ENCODE measurements at places on chromosomes 13 and 19.
A peak's percentile ranks its signal among the peaks of the same experiment; 100 is the strongest.

DNA sequence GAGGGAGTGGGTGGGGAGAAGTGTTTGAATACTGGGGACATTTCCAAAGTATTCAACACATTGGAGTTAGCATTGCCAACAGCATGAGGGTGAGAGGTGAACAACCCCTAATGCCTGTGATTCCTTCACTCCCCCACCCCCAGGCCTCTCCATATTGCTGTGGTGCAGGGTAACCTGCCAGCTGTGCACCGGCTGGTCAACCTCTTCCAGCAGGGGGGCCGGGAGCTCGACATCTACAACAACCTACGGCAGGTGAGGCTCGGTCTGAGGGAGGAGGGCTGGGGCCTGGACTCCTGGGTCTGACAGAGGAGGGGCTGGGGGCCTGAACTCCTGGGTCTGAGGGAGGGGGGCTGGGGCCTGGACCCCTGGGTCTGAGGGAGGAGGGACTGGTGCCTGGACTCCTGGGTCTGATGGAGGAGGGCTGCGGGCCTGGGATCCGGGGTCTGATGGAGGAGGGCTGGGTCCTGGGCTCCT, 7.6 kb downstream of the BCL3 start:
- DNase-seq: no peak

DNA sequence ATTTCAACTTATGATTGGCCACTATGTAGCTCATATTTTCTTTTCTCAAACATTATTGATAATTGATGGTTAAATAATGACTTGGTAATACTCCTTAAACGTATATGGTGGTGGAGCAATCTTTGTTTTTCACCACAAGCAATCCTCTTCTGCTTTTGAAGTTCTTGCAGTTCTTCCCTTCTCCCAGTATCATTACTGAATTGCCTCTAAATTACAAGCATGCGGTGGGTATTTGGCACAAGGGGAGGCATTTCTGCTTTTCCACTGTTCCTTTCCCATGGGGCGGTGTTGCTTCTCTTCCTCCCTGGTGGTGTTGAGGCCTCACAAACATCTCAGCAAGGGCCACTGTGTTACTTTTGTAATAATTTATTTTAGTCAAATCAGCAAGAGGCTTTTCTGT, 234.4 kb upstream of the RXFP2 start:
- no peak for DNase-seq

DNA sequence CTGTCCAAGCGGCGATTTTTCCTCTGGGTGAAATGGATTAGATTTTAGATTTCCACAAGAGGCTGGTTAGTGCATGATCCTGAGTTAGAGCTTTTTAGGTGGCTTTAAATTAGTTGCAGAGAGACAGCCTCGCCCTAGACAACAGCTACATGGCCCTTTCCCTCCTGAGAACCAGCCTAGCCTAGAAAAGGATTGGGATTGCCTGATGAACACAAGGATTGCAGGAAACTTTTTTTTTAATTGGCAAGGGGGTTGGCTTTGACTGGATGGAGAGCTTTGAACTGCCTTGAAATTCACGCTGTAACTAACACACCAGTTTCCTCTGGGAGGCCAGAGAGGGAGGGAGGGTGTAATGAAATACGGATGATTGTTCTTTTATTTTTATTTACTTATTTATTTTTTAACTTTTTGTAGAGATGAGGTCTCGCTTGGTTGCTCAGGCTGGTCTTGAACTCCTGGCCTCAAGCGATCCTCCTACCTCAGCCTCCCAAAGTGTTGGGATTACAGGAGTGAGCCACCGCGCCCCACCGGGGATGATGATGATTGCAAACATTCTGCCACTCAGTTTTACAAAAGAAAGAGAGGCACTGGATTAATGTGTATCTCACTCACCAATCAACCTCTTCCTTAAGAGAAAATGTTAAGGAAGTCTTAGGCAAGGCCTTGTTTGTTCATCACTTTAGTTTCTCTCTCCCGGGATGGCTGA, 1.9 kb downstream of the LDLR start:
- DNase-seq: no peak

DNA sequence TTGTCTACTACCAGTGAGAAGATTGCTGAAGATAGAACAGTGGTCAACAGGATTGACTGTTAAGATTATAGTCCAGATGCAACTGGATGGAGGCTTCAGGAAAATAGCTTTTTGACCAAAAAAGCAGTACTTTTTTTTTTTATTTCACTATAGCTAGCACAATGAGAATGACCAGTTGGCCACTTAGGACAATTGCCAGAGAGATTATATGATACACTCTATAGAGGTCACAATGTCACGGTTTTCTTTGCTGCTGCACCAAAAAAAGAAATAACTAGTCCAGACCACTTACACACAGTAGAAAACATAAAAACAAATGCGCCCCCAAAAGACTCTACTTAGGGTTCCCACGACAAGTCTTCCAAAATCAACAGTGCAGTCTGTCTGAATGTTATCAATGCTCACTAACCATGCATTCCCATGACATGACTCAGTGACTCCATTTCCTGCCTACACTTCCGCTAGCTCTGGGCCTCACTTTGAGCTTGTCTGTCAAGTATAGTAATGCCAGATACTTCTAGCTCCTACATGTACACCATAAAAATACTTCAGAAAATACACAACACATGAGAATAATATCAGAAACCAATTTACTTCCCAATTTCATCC, 209.1 kb upstream of the STARD13 start:
- DNase-seq: no peak

- no peak for DNase-seq
Measured at GRCh38 chr13:97325738-97326137, 103.6 kb downstream of the MBNL2 start.

DNA sequence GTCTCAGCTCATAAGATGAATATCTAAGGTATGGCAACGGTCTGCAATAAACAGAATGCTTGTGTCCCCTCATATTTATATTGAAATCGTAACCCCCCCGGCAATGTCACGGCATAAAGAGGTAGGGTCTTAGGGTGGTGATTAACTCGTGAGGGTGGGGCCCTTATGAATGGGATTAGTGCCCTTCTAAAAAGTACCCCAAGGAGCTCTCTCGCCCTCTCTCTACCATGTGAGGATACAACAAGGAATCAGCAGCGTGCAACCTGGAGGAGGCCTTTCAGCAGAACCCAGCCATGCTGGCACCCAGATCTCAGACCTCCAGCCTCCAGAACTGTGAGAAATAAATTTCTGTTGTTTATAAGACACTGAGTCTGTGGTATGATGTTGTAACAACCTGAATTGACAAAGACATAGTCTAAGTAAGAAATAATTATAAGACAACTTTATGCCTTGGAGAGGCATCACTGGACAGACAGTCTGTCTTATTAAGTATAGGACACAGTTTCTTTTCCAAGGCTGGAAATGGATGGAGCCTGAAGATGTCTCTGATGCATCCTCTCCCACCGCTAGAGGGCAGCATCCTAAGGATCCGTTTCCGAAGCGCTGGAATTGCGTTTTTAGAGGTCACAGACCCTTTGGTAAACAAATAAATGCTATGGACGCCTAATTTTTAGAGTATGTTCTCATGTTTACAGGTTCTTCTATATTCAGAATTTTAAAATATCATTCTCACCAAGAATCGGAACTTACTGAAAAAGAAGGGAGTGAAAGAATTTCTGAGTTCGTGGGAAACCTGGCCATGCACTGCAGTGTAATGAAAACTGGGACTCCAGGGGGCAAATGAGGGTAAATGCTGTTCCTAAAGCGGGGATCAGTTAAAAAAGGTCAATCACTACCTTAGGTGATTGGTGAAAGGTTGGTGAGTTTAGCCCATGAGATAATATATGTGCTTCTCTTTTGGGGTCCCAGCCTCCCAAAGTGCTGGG, 13.3 kb upstream of the LEUTX start:
- DNase-seq: peak; percentile 8

Data from activated T-cell treated with anti-CD3 and anti-CD28 coated beads for 48 hours (primary cell).